WTC11 (cell line): ENCODE measurements at places on chromosomes 16 and 17. TPM values are rescaled to one million over a fixed set of nuclear protein-coding genes. Genes with fewer than 3 reads are reported as not detected.

Gene EVPLL
- not detected in 3 replicates for total RNA-seq

GRCh38 chr17:57747221-57748017 lies 2.3 kb upstream of the CCDC182 start:
- DNase-seq: no peak

DNA sequence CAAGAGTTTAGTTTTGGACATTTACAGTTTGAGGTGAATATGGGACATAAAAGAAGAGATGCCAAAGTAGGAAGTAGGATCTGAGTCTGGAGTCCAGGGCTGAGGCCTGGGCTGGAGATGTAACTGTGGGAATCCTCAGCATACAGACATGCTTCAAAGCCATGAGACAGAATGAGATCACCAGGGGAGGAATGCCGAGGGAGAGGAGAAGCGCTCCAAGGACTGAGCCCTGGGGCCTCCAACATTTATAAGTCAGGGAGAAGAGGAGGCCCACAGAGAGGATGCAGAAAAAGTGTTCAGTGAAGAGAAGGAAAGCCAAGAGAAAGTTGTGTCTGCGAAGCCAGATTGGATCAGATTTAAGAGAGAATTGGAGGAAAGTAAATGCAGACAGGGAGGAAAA lies 277.5 kb upstream of the MYOCD start:
- DNase-seq: no peak

Gene SPATA22
- not detected in 3 replicates for total RNA-seq

DNA sequence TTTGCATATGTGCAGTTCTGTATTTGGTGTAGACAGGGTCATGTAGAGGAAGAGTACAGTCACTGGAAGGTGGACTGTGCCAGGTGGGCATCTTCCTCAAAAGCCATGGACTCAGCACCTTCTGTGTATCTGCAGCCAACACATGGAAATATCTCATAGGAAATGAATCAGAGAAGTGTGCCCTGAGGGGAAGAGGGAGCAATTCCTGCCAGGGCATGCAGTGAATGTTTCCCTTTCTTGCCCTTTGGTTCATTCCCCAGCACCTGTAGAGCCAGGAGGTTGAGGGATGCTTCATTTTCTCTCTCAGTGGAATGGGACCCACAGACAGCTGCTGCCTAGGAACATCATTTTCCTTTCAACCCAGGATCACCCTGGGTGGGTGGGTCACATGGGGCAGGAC lies 146.1 kb upstream of the HSBP1 start:
- DNase-seq: no peak

DNA sequence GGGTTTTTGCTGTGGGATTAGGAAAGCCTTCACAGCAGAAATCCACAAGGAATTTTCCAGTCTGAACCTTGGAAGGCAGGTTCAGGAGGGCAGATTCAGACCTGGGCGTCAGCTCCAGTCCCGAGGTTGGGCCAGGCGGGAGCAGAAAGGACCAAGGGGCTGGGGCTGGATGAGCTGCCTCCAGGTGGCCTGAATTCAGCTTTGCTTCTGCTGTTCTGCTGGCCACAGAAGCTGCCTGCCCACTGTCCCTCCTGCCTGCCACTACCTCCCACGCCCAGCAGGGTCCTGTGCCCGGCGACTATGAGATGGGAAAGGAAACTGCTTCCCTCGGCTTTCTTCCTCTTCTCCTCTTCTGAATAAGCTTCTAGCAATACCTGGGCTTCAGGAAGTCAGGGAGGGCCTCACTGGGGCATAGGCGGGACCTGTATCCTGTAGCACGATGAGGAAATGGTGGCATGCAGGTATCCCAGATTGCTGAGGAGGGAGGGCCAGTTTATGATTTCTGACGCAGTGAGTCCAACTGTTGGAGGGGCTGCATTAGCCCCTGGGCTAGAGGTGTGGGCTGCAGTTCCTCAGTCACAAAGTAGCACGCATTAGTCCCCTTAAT lies 18.4 kb downstream of the TBX4 start:
- no peak for DNase-seq

Gene SMIM5
- total RNA-seq: 0.05 TPM in 1 of 3 replicates, not detected in the others

- no peak for DNase-seq
Measured at GRCh38 chr16:9151597-9151996, 60.2 kb downstream of the HAPSTR1 start.

Gene MYL4
- 0.50 TPM in 1 of 3 replicates, not detected in the others for total RNA-seq

Gene IL21R
- 0.27 to 0.70 TPM (median 0.32 TPM) in 3 replicates for total RNA-seq

GRCh38 chr16:83066011-83066410 lies 439.2 kb downstream of the CDH13 start:
- DNase-seq: no peak

GRCh38 chr16:10776280-10776679 lies 32.6 kb downstream of the NUBP1 start:
- no peak for DNase-seq

- DNase-seq: no peak
Measured at GRCh38 chr17:17190188-17190587, 15.9 kb downstream of the PLD6 start.

DNA sequence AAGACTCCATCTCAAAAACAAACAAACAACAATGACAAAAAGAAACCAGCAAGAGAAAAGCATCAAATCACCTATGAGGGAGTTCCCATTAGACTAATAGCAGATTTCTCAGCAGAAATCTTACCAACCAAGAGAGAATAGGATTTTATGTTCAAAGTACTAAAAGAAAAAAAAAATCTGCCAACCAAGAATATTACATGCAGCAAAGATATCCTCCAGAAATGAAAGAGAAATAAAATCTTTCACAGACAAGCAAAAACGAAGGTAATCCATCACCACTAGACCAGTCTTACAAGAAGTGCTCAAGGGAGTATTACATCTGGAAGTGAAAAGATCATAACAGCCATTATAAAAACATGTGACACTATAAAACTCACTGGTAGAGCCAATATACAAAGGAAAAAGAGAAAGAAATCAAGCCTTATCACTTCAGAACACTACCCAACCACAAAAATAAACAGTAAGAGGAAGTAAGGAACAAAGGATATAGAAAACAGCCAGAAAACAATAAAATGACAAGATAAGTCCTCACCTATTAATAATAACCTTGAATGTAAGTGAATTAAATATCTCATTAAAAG lies 66.3 kb downstream of the STX8 start:
- DNase-seq: no peak

DNA sequence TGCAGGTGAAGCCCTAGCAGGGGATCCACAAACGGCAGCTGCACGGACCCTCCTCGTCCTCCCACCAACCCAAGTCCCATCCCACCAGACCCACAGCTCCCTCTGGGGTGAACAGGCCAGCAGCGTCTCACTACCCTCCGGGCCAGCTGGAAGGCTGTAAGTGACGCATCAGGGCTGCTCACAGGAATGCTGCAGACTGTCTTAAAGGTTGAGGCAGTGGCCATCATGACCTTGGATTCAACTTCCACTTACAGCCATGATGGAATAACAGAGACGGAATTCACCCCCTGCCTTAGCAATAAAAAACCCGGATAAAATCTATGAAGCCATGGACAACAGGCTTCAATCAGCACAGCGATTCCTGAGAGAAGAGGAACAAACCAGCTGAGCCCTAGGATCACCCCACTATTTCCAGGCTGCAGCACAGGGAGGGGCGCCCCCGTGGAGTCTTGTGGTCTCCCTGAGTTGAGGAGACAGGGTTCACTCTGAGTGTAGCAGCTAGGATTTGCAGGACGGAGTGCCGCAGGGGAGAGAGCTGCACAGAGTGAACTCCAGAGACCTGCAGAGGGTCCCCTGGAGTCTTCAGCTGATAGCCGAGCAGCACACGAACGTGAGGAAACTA lies 10.5 kb downstream of the FAM83G start:
- no peak for DNase-seq

Gene KRT33A
- not detected in 3 replicates for total RNA-seq

DNA sequence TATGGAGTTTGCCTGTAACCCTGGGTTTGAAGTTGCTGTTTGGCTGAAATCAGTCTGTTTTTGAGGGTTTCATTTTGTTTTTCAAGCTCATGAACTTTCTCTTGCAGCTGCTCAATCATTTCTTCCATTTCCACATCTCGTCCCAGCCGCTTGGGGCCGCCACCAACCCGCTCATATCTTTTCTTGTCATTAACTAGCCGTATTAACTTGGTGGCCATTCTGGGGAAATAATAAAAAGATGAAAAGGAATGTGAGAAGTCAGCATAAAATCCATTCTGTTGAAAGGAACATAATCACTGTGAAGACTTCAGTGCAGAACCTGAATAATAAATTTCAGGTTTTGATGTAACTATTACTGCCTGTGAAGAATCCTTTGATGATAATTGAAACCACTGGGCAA lies 11.5 kb downstream of the RPGRIP1L start:
- DNase-seq: peak; percentile 49

DNA sequence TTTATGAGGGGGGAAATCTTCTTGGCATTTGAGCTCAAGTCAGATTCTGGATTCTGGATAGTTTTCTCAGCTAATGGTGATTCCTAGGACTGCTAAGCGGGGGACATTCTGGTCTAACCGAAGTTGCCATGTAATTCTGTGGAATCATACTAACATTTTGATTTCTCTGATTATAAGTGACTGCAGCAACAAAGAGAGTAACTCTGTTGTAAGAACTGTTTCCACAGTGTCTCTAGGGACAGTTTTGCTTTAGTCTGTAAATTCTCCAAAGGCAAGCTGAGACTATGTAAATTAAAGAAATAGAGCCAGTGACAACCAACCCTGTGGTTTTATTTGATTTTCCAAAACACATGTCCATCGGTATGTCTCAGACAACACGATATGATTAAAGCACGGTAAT lies 286.2 kb downstream of the IRX3 start:
- no peak for DNase-seq

DNA sequence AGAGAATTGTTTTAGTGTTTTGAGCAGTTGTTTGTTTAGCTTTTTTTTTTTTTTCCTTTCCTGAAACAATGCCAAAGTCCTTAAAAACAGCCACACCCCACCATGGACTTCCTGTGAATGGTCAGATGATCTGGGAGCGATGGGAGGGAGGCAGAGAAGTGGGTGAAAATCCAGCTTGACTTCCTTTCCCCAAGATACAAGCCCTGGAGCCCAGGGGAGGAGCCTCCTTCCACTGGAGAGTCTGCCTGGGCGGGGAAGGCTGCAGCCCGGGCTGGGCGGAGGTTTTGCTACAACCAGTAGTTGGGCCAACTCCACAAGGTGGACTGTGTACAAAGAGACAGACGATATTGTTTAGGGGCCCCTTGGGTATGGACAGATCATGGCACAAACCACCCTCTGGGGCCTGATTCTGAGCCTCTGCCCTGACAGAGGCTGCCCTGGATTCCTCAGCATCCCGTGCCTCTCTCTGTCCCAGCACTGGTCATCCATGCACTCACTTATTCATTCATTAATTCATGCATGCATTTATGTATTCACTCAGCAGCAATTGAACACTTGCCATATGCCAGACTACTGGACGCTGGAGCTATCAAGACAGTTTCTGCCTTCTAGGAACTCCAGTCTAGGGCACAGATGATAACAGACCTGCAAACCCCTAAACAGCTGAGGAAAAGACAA lies 29.8 kb downstream of the WSB1 start:
- no peak for DNase-seq

DNA sequence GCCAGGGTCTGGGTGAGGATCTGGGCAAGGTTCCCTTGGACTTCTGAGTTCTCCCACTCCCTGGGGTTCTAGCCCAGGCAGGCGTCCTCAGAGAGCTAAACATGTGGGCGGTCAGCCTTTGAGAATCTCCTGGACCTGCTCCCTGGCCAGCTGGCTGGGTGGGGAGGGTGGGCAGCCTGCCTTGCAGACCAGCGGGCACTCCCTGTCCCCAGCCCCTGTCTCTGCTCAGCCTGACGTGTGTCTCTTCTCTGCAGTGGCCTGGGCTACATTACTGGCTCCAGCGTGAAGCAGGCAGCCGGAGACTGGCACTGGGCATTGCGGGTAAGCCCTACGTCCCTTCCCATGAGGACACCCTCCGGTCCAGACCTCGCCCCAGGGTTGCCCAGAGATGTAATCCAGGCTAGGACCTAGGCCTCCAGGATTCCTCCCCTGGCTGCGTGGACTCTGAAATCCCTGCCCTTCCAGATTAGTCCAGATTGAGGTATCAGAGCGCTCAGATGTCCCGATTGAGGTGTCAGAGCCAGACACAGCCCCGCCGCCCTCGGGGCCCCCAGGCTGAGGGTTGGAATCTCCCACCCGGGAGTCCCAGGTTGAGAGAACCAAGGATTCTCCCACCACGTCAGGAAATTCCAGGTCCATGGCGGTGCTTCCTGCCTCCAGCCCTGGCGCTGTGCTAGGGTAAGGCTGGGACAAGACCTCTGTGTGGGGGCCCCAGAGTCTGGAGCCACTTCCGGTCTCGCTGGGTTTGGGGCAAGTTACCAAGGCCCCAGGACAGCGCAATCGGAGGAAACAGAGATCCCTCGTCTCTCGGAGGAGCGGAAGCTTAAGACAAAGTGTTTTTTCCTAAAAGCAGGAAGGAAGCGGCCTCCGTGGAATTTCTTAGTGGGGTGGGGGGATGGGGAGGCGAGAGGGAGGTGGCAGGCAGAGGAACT lies 24.1 kb downstream of the MYBBP1A start:
- DNase-seq: no peak

GRCh38 chr16:626787-627453 lies 3.9 kb upstream of the WFIKKN1 start:
- no peak for DNase-seq

- no peak for DNase-seq
Measured at GRCh38 chr16:4840984-4841383, 6.1 kb downstream of the GLYR1 start.

Gene INCA1
- 0.61 to 1.1 TPM (median 1.1 TPM) in 3 replicates for total RNA-seq

DNA sequence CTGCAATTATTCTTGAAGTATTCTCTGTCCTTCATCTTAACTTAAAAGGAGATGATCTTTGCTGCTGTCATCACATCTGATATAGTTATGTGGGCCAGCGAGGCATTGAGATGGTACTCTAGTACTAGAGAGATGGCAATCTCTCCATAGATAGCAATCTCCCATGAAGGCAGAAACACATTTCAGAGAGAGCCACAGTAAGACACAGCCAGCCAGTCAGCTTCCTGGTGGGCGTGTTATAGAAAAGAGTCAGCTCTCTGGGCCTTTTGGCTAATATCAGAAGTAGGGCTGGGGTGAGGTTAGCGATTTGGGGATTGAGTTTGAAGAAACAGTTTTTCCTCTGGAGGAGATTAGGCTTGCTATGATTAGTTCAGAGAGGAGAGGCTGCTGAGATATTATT lies 22.6 kb upstream of the EFCAB13 start:
- DNase-seq: no peak

Gene HID1
- total RNA-seq: 16.7 to 19.4 TPM (median 19.3 TPM) in 3 replicates

- DNase-seq: no peak
Measured at GRCh38 chr17:76138896-76139752, 1.9 kb downstream of the FOXJ1 start.

Gene HOXB8
- total RNA-seq: not detected in 3 replicates
